ENCODE measurements at places on chromosomes 4 and X.

GRCh38 chr4:1041147-1041935 lies 29.9 kb downstream of the FGFRL1 start:
- DNase-seq = no peak

GRCh38 chr4:76363556-76364290 lies 57.2 kb downstream of the STBD1 start:
- no peak for DNase-seq

GRCh38 chrX:51776851-51777250 lies 33.6 kb downstream of the GSPT2 start:
- no peak for DNase-seq

DNA sequence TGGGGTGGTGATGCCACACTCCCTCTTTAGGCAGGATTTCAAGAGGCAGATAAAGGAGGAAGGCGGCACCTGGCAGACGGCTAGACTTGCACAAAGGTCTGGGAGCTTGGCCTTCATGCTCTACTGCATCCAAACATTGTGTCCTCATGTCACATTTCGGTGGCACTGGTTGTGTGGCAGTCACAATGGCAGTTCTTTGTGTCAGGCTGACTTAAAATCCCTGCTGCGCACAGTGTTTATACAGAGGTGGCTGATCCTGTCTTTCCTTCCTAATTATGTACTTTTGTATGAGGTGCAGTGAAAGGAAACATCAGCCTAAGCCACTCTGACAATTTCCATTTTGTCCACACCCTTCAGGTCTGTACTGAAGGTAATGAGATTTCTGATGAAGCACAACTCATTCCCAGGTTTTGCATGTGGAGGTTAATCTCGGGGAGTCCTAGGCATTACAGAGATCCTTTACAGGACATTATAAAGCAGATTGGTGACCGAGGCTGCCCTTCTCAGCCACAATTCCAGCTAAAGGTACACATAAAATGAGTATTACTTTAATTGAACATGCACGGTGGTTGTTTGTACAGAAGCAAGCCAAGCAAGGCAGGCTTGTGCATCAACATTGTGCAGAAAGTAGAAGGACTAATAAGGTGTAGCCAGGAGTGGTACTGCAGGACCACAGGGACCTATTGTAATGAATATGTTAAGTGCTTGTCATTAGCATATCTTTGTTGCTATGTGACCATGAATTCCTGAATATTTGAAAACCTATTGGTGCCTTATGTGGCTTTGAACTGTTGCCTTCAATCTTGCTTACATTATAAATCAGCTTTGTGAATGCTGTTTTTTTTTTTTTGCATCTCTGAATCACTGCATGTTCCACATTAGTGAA lies 147.6 kb downstream of the STK32B start:
- DNase-seq = no peak

- DNase-seq = no peak
These were observed 2.4 kb upstream of the SH3KBP1 start for GRCh38 chrX:19889582-19890342.

DNA sequence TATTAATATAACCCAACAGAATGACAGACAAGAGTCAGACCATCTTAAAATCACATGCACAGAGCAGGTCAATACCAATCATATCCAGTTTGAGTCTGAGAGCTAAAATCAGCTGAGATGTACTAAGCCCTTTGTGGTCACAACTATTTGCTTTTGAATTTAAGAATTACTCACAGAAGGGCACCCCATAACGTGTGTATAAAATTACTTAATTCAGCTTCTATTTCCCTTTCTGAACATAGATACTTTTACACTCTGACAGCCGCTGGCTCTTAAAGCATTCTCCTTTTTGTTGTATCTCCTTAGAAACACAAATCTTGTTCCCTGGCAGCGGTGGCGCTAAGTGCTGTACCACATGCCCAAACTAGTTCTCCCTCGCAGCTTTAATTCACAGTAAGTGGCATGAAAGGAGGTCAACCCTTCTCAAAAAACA lies 14.8 kb upstream of the PPARGC1A start:
- DNase-seq = no peak

GRCh38 chrX:11311706-11312105 lies 18.5 kb downstream of the AMELX start:
- DNase-seq = no peak

GRCh38 chr4:8514391-8514790 lies 65.8 kb upstream of the GPR78 start:
- DNase-seq = no peak

DNA sequence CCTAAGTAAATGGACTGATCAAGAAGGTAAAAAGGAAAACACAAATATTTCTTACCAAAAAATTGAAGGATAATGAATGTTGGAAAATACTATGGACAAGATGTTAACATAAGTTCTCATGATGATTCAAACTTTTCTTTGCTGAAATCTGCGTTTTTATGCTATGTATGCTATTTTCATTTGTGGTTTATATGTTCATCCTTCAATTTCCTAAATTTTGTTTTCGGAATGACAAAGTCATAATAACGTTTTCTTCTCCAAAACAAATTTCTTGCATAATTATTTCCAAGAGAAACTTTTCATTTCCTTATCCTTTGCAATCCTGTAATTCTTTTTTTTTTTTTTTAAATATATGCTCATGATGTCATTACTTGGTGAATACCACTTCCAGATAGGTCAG lies 7.8 kb downstream of the PF4V1 start:
- no peak for DNase-seq

GRCh38 chr4:124970011-124970410 lies 257.5 kb upstream of the ANKRD50 start:
- no peak for DNase-seq

DNA sequence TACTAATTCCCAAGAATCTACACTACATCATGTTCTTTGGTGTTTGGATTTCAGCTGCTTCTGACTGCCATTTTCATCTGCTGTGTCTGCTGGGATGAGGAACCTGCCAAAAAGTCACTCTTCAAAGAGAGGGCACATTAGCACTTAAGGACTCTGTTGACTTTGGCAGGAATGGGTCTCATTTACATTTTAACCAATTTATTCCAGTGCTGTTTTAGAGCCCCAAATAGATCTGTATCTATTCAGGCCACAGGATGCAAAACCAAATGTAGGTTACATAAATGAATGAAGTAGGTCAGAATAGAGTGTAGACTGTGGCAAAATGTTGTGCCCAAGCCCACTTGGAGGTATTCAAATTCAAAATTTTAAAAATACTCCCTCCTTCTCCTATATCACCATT lies 14.4 kb downstream of the TXK start:
- DNase-seq = no peak

- no peak for DNase-seq
These were observed 417.9 kb downstream of the PDGFC start for GRCh38 chr4:156553659-156554058.

- DNase-seq = no peak
These were observed 550.5 kb upstream of the DIPK2B start for GRCh38 chrX:45751156-45751555.

DNA sequence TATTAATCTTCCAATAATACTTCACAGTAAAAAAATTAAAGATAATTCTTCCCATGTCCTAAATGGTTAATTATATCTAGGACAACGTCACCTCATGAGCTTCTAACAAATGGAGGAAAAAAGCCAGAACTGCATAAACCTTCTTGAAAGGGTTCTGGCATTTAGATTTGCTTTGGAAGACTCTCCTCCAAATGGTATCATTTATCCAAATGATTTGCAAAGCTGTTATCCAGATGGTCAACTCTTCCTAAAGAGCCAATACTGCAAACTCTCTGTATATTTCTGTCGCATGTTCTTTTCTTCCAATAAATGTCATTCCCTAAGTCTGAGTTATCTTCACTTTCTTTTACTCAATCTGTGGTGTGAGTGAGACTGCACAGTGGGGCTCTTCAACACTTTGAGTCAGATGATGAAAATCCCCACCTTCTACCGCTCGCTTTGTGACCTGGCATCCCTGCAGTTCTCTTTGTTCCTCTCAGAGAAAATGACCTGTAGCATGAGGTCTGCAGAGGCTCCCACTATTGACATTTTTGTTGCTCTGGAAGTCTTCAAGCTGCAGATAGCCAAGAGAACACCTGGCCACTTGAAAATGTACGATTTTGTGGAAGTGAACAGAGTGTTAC lies 52.9 kb downstream of the TMEM150C start:
- no peak for DNase-seq

DNA sequence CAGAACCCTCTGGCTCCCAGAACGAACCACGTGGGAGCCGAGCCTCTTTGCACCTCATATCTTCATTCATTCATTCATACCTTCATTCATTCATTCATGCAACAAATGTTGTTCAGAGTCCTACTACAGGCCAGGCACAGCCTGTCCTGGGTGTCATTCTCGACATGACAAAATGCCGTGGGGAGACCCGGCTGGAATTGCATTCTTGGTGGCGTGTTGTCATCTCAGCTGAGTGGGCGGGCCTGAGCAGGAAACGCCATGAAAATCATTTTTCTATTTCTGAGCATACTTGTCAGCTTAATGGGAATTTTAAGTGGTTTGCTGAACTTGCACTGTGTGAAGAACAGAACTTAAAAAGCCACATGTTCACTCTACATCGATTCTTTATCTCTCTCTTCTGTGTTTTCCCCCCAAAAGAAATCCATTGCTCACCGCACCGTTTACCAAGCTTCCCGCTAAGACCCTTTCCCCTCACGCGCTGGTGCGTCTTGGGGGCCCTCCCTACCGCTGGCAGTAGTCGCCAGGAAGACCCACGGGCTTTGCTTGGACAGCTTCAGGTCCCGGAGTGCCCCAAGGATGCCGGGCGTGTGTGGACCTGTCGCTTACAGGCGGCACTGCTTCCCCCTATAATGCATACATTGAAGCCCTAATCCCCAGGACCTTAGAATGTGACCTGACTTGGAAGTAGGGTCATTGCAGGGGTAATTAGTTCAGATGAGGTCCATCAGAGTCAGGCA lies 41.6 kb upstream of the HMX1 start:
- DNase-seq = no peak

DNA sequence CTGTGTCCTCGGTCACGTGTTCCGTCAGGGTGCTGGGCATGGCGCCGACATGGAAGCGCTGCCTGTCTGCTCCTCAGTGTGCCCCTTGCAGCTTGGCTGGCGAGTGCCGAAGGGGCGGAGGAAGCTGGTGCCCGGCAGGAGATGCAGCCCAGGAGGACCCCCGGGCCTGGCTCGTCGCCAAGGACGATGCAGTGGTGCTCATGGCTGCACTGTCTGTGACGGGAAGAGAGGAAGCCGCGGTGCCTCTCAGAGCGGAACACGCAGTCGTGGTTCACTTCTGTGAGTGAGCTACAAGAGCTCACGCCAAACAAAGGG lies 38.1 kb downstream of the FGFRL1 start:
- DNase-seq = no peak

GRCh38 chrX:18436017-18436416 lies 10.6 kb downstream of the CDKL5 start:
- no peak for DNase-seq

- DNase-seq = no peak
These were observed 63.3 kb downstream of the KLHL4 start for GRCh38 chrX:87580862-87581261.

- no peak for DNase-seq
These were observed 206.9 kb upstream of the INTU start for GRCh38 chr4:127425851-127426250.

DNA sequence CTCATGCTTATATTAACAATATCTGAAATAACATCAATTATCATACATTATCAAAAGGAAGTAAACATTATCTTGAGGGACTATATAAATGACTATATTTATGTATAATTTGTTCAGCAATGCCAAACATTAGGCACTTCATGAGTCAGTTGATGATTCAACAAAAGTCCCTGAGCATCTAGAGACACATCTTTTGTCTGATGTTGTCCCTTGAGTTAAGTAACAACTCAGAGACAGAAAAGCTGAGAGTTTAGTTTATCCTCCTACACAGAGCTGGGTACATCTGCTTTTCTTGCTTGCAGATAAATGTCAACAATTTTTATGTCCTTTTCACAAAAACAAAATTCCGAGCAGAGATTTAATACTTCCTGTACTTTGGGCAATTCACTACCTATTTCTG lies 311.1 kb downstream of the INPP4B start:
- DNase-seq = no peak

- no peak for DNase-seq
These were observed 302.5 kb downstream of the RAB28 start for GRCh38 chr4:13181681-13182080.

GRCh38 chr4:28702571-28702970 lies 1841.9 kb downstream of the STIM2 start:
- DNase-seq = no peak

DNA sequence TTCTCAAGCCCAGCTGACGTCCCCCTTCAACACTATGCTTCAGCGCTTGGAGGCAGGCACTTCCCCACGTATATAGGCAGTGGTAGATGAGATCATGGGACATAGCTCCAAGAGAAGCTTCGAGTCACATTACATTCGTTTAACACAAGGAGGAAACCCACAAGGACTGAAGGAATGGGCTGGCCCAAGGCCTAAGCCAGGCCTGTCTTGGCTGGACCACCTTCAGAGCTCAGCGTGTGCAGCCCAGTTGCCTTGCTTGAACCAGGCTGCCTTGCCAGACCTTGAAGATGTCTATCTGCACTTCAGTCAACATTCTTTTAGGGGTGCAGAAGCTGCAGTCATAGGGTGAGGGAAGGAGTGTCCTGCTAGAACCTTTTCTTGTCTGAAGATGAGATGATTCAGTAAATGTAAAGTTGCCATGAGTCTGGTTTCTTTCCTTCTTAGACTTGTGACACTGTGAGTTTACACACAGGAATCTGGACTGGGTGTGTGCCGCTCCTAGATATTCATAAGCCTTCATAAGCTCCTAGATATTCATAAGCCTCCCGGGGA lies 144.1 kb upstream of the RBPJ start:
- no peak for DNase-seq

GRCh38 chrX:8868906-8869305 lies 67.7 kb upstream of the FAM9A start:
- no peak for DNase-seq

DNA sequence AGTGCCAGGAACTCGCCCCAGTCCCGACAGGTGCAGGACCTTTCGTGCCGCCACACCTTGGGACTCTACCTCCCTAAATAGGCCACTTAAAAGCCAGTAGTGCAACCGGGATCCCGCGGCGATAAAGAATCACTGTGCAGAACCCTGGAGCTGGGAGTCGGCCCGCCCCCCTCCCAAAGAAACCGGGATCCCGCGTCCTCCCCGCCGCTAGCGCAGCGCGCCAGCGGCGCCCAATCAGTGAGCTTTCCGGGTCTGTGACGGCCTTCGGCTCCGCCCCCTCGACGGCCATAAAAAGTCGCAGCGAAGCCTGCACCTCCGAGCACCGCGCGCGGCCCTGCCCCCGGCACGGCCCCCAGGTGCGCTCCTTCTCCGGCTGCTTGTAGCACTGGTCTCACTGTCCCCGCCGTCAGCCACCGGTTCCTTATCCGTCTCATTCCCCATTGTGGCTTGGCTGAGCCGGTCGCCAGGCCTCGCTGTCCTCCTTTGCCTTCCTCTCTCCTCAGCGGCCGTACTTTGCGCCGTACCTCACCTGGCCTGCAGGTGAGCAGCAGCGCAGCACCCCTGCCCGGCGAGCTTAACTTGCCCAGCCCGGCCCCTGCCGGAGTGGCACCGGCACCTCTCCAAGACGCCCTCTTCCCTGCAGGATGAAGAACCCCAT lies at the start of gene LRAT:
Gene LRAT (plus strand): TSS at position 318 of the 658 bp plus-strand sequence. CDS start 327 bp downstream, at position 645.
- no peak for DNase-seq

GRCh38 chrX:120561634-120562568 lies 1.1 kb upstream of the CUL4B start:
- no peak for DNase-seq
